Stimulated activated CD4-positive, alpha-beta T cell treated with anti-CD3 and anti-CD28 coated beads, Interleukin-1b, Interleukin-23, amount 100 ng/mL, for 1 hour (primary cell): ENCODE measurements at places on chromosomes 4 and X.

GRCh38 chrX:103626855-103627254 is 1.9 kb upstream of the TCEAL1 start:
- DNase-seq, result no peak

- no peak for DNase-seq
These were observed 20.5 kb upstream of the DHRSX start for GRCh38 chrX:2521092-2521926.

GRCh38 chr4:43682551-43682950 is 766.1 kb downstream of the KCTD8 start:
- DNase-seq, result no peak

DNA sequence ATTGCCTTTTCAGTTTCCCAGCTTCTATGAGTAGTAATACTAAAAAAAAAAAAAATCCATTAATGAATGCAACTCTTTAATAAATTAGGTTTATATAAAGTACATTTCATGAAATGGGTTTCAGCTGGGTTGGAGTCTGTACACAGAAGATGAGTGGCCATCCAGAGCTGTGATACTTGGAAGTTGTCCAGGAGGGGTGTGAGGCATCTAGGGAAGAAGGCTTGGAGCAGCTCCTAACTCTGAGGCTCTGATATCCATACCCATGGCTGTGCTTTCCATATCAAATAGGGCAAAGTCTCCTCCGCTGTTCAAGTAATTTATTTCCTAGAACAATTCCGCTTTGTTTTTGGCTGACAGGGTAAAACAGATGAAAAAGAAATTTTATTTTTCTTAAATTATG is 423.3 kb upstream of the TENM3 start:
- no peak for DNase-seq

DNA sequence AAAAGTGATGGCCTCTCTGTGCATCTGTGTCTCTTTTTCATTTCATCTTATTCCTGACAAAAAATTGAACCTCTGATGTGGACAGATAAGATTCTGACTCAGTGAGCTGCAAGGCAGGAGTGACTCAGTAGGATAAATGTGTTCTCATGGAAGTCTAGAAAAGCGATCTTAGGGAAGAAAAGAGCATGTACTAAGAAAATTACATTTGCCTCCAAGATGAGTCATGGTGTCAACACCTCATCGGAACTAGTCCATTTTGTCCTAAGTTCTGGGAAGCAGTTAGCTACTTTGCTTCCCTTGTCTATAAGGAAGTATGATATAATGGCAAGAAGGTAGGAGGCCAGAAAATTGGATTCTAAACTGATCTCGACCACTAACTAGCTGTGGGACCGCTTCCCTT is 83.5 kb upstream of the AFF2 start:
- DNase-seq, result no peak

GRCh38 chr4:82893942-82894341 is 3.0 kb upstream of the SEC31A start:
- no peak for DNase-seq

DNA sequence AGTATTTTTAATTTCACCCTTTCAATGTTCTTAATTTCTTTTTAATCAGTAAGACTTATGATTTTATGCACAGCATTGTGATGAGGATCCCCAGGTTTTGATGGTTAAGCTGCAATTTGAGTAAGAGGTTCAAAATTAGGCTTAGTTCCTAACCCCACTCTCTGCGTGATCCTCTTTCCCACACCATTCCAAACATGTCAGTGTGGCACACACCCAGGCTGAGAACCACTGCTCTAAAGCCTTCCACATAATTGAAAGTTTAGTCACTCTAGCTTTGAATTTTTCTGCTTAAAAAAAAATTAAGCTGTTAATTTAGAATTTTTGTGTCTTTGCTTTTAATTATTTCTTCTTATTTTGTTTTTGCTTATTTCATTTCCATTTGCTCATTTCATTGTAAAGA is 68.8 kb upstream of the SLC7A11 start:
- DNase-seq, result no peak

GRCh38 chr4:176788248-176788647 is 4.5 kb downstream of the VEGFC start:
- DNase-seq, result no peak

DNA sequence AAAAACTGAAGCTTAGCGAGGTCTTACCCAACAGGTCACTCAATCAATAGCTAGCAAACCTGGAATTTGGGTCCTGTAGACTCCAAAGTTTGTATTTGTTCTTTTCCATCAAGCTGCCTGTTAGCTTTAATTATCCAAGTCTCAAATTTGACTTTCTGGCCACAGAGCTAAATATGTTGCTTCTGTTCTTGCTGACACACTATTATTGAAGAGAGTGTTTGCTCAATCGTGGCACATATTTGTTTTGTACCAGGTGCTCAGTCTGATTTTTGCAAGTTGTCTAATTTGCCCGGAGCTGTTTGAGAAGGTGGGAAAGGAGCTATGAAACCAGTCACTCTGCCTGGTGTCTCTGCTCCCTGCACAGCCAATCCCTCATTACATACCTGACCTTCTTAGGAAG is 41.7 kb upstream of the FRMD7 start:
- DNase-seq, result no peak

- DNase-seq, result no peak
These were observed 27.1 kb upstream of the IL15 start for GRCh38 chr4:141609243-141609642.

DNA sequence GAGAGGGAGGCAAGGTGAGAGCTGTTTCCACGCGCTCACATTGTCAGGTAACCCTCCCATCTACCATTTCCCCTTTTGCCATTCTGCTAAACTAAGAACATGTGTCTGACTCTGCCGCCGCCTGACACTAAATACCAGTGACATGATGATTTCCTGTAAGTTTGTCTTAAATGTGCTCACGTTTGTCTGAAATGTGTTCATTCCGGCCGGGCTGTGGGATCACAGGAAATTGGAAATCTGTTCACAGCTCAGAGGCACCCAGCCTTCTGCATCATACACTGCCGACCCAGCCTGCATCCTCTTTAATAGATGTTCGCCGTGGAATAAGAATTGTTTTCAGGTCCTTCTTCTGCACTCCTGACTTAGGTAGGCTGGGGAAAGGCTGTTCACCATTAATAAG is 336.2 kb upstream of the PPARGC1A start:
- no peak for DNase-seq

DNA sequence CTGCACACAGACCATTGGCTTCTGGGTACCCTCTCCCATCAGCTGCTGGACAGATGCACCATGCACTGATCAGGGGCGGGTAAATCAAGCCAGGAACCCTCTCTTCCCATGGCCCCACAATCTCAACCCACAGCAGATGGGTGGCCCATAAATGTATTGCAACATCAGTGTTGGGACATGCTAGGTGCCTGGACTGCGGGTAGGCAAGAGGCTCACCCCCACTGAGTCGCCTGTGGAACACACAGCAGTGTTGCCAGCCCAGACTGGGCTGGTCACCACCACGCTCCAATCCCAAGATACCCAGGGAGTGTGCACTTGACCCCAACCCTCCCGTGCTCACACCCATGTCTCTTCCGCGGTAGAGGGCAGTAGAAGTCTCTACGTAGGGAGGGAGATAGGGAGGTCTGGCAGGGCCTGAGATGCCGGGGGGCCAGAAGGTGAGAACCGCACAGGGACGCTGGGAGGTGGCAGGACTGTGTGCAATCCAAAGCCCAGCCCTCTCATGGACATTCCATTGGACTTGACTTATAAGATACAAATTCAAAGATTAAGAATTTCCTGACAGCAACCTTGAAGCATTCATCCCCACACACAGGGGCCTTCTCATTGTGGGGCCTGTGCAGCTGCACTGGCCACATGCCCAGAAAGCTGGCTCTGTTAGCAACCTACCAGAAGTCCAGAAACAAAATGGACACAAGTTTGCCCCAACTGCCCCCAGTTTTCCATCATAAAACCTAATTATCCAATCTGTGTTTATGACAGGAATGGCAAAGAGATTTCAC is 183.7 kb downstream of the NSUN7 start:
- DNase-seq, result no peak
